Muscle of leg (tissue), 16 donors: ENCODE measurements at places on chromosomes 1 and 21. TPM values are rescaled to one million over a fixed set of nuclear protein-coding genes. Genes with fewer than 3 reads are reported as not detected.

DNA sequence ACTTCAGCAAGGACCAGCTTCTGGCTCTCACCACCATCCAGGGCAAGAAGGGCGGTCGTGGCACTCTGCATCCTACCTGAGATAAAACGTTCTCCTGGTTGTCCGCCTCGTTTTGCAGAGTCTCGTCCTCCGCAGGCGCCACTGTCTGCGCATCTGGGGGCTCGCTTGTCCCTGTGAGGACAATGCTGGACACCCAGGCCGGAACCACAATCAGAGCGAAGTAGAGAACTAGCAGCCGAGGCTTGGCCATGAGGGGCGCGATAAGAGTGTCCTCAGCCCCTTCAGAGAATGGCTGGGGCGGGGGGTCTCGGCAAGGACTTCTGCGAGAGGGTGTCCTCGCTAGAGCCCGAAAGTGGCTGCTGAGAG is 505 bp downstream of the OLFML2B start:
- peak; percentile 49 for DNase-seq
- H3K36me3 ChIP-seq, result peaks cover 14% of the 10 kb centered on the region
- peak overlapping the region; percentile 83 for H3K4me3 ChIP-seq

GRCh38 chr21:25987531-25987930 is 183.0 kb downstream of the APP start:
- DNase-seq, result no peak
- H3K27ac ChIP-seq, result no peak overlapping the region
- no peaks in the 10 kb centered on the region for H3K36me3 ChIP-seq

DNA sequence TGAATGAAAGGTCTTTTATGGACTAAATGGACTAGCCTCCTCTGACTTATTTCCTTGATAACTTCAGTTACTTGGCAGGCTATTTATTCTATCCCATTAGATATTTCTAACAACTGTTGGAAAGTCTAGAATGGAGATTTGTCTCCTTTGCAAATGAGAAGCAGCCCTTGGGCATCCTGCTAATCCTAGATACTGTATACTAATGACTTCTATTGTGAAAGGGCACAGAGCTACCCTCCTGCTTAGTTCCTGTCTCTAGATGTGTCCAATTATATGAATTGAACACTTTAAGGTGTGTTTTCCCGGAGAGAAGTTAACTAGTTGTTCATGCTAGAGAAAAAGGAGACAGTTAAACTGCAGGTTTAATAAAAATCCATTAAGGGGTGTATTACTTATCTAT is 10.2 kb upstream of the NCMAP start:
- no peak overlapping the region for H3K27ac ChIP-seq
- no peak for DNase-seq
- H3K27me3 ChIP-seq, result peaks cover 10% of the 10 kb centered on the region
- H3K4me3 ChIP-seq, result no peak overlapping the region
- H3K36me3 ChIP-seq, result no peaks in the 10 kb centered on the region
- H3K4me1 ChIP-seq, result no peaks in the 10 kb centered on the region

GRCh38 chr1:50979937-50980336 is 9.9 kb downstream of the CDKN2C start:
- DNase-seq, result no peak
- no peak overlapping the region for H3K27ac ChIP-seq
- peaks cover 33% of the 10 kb centered on the region for H3K27me3 ChIP-seq
- no peaks in the 10 kb centered on the region for H3K36me3 ChIP-seq

DNA sequence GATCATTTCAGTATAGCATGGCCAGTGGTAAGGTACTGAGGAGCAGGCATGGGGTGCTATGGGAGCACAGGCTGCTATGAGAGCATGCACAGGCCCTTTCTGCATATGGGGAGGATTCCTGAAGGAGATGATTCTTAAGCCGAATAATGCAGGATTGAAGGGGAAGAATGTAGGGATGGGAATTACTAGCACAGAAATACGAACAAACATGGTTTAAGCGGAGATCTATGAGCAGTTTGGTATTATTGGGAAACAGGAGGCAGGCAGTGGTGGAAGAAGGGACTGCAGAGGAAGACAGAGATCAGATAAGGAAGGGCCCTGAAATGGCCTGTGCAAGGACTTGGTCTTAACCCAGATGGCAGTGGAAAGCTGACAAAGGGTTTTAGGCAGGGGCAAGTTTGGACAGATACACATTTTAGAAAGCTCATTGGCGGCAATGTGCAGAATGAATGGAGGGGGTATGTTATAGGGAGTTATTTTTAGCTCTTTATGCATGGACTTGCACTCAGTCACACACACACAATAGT is 1.7 kb downstream of the OSCP1 start:
- H3K27me3 ChIP-seq, result no peaks in the 10 kb centered on the region
- peaks cover 10% of the 10 kb centered on the region for H3K4me1 ChIP-seq
- no peak overlapping the region for H3K4me3 ChIP-seq
- no peak for DNase-seq
- no peak overlapping the region for H3K27ac ChIP-seq

DNA sequence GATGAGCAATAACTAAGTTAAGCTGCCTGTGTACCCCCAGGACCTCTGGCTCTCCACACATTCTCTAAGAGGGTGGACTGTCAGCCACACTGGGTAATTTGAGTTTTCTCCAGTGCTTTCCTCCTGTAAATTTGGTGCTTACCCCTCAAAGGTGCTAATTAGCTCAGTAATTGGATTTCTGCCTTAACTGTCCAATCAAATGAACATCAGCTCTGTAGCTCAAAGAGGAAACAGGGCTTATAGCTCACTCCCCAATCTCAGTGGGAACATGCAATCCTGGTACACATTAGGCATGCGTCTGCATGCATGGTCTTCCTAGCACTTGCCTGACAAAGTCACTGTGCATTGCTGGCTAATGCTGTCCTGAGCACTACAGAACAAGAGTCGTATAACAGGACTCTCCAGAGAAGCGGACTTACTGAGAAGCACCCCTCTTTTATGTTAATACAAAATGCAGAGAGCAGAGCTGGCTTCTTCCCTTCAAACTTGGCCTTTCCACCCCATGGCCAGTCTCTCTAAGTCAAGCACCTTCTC is 110.1 kb downstream of the NTPCR start:
- no peaks in the 10 kb centered on the region for H3K27me3 ChIP-seq
- H3K27ac ChIP-seq, result no peak overlapping the region

Gene AKT3
- 25.0 TPM for total RNA-seq

Gene UMODL1
- 0.04 TPM for total RNA-seq

Gene MROH7
- total RNA-seq, result 4.3 TPM
